B cell (primary cell): ENCODE measurements at places on chromosomes 4 and X.

GRCh38 chrX:119389214-119389613 is 9.9 kb upstream of the SLC25A43 start:
- no peak for DNase-seq

GRCh38 chr4:76896614-76897535 is 1.1 kb downstream of the SOWAHB start:
- DNase-seq = no peak

- DNase-seq = no peak
These were observed 134.5 kb upstream of the TLL1 start for GRCh38 chr4:165738571-165738970.

DNA sequence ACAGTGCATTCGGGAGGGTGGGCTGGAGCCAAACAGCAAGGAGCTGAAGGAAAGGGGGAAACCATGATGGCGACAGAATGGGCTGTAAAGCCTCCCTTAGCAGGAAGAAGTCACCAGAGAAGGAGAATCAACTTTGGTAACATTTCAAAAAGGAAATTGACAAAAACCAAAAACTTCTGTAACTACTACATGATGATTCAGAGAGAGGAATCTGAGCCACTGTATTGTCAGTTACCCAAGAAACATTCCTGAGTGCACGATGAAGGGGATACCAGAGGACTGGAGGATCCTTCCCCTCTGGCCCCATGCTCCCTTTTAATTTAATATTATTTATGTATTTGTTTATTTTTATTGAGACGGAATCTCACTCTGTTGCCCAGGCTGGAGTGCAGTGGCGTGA is 26.3 kb downstream of the PDHA1 start:
- no peak for DNase-seq

GRCh38 chr4:2141762-2142451 is 82.8 kb downstream of the NAT8L start:
- no peak for DNase-seq

- no peak for DNase-seq
These were observed 923.3 kb downstream of the FAT4 start for GRCh38 chr4:126238013-126238412.

DNA sequence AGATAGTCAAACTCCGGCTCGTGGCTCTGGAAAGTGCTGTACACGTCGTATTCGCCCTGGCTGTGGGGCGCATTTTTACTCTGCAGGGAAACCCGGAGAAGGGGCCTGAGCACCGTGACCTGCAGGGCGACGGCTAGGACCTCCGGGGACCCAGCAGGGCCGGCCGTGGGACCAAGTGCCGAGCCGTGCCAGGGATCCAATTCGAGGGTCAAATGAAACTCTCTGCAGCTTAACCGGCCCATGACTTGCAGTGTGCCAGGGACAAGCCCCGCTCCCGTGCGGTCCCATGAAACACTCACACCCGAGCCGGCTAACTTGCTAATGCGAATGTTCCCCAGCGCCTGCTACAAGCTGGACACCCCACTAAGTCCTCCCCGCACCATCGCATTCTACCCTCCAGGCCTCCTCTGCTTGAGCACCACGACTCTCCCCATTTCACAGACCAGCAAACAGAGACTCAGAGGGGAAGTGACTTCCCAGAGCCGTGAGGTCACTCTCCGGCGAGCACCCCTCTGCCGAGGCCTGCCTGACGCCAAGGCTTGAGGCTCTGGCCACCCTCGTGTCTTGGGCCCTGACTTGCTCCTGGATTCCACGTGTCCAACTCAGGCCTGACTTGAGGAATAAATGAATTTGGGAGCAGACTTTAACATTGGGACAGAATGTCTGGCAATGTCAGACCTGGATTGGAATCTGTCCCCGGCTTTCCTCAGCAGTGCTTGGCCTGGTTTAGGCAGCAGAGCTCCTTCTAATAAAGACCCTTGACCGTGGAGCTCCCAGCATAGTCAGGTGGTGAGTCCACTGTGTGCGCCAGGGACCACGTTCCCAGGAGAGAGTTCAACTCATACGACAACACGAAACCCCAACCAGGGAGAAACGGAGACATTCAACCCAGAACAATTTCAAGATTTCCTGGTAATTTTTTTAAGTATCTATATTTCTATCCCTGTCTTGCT is 93.6 kb downstream of the PPP2R2C start:
- DNase-seq = no peak

DNA sequence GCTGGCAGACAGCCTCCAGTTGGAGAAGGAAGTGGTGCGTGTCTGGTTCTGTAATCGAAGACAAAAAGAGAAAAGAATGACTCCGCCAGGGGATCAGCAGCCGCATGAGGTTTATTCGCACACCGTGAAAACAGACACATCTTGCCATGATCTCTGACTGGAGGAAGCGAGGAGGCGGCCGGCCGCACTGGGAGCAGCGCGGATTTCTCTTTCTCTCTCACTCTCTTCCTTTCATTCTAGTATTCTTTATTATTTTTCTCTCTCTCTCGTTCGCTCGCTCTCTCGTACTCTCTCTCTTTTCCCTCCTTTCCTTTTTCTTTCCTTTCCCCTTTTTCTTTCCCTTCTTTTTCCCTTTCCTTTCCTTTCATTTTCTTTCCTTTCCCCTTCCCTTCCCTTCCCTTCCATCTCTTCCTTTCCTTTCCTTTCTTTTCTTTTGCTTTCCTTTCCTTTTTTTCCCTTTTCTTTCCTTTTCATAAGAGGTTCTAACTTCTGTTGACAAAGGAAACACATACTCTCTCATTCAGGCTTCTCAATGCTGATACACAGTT is 1.2 kb downstream of the POU3F4 start:
- DNase-seq = no peak

DNA sequence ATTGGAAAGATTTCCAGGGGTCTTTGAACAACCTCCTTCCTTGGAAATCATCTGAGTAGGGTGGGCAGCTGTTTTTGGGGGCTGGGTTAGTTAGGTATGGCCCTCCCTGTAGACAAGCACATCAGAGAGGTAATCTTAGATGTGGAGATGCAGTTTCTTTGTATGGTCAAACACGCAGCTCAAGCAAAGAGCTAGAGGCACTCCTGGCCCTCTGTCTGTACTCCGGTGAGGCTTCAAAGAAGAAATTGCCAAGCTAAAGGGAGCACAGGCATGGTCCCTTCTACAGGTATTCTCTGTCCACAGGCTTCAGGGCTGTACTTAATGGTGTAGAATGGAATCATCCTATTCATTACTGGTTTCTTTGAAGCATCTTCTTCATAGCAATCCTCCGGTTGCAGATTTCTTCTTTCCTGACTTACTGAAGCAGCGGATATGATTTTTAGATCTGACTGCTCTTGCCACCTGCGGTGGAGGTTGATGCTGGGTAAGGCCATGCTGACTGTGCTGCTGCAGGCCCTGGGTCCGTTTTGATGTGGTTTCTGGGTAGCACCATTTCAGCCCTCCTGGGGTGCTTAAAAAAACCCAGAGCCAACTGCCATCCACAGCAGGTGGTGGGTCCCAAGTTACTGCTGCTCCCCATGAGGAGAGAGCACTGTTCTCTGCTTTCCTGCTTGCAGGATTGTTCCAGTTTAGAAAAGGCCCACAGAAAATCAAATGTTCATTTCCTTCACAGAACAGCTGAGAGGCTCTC is 318.9 kb upstream of the GATB start:
- DNase-seq = no peak

- DNase-seq = no peak
These were observed 534.1 kb upstream of the AADAT start for GRCh38 chr4:170623899-170624298.

DNA sequence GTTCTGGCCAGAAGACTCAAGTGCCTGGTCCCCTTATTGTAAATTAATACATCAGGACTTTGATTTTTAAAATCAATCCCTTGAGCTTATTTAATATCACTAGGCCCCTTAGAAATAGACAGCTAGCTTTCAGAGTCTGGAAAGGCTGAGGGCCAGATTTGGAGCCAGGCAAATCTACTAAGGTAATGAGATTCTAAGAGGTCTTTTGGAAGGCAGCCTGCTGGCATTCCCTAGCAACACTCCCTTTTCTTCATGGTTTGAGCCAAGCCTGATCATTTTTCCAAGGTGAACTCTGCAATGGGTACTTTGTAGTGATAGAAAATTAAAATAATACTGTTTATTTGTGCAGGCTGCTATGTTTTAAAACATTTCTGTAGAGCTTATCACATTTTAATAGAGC is 378.5 kb downstream of the FAT4 start:
- no peak for DNase-seq

GRCh38 chr4:181507938-181508337 is 735.3 kb upstream of the TENM3 start:
- DNase-seq = no peak

GRCh38 chr4:146267826-146268225 is 53.5 kb downstream of the REELD1 start:
- DNase-seq = no peak
